ENCODE measurements at places on chromosomes 3 and 15.

- DNase-seq = no peak
Measured at GRCh38 chr15:47505712-47506328, 211.5 kb upstream of the SEMA6D start.

- DNase-seq = no peak
Measured at GRCh38 chr3:146065573-146066006, 95.4 kb downstream of the PLOD2 start.

GRCh38 chr3:185341616-185342458 is 21.1 kb upstream of the MAP3K13 start:
- DNase-seq = no peak

GRCh38 chr3:57777774-57778173 is 21.7 kb downstream of the SLMAP start:
- DNase-seq = no peak

DNA sequence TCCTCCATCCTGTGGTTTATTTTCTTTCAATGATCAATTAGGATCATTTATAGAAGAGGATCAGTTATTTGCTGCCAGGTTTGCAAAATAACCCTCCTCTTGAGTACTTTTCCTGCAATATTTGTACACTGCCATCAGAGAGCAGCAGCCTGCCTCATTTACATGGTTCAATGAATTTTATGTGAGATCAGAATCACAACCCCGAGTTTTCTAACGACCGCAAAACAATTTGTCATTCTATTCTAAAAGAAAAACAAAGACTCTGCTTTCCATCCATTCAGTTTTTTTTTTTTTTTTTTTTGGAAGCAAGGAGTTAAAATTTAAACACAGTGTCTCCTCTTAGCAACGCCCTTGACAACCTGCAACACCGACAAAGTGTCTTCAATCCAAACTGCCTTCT is 146.9 kb downstream of the RAB11A start:
- no peak for DNase-seq

DNA sequence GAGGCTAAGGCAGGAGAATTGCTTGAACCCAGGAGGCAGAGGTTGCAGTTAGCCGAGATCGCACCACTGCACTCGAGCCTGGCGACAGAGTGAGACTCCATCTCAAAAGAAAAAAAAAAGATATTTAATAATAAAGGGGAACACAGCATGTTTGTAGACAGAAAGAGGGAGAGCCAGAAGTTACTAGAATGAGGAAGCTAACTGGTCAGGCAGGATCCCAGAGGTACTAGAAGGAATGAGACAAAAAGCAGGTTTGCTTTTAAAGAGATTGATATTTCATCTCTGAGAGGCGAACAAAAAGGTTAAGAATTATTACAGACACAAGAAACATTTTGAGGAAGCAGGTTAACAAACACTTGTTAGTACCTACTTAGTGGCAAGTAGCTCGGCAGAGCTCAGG is 9.2 kb downstream of the CD200R1 start:
- no peak for DNase-seq

- DNase-seq = no peak
Measured at GRCh38 chr3:152126260-152126659, 142.5 kb upstream of the MBNL1 start.

DNA sequence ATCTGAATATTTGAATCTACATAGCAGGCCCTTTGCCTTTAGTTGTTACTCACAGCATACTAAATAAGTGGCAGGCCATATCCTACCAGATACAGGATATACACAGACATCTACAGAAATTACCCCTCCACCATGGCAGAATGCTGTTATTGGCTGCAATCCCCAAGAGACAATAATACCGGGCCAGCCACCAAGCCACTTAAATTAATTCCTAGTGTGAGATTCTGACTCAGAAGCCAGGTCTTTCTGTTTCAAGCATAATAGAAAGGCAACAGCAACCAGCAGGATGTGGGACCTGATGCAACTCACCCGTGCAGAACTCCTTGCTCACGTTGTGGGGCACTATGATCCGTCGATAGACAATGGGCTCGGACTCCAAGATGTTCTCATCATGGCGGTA is 39.8 kb downstream of the CLK3 start:
- no peak for DNase-seq

GRCh38 chr3:106208967-106209366 is 340.2 kb upstream of the CBLB start:
- DNase-seq = no peak

GRCh38 chr15:91988071-91988470 is 134.6 kb downstream of the SLCO3A1 start:
- no peak for DNase-seq

DNA sequence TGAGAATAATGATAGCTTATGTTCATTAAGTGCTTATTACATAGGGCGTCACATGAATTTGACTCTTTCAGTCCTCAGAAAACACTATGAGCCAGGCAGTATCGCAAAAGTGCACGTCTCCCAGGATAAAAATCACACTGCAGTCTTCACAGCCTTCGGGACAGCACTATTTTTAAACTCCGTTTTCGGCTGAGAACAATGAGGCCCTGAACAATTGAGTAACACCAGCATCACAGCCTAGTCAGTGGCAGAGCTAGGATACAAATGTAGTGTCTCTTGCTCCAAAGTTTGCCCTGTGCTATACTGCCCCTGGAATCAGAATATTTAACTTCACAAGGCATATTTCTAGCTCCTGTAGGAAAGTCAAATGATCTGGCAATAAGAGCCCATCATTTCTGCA is 852.1 kb upstream of the SEMA6D start:
- no peak for DNase-seq

DNA sequence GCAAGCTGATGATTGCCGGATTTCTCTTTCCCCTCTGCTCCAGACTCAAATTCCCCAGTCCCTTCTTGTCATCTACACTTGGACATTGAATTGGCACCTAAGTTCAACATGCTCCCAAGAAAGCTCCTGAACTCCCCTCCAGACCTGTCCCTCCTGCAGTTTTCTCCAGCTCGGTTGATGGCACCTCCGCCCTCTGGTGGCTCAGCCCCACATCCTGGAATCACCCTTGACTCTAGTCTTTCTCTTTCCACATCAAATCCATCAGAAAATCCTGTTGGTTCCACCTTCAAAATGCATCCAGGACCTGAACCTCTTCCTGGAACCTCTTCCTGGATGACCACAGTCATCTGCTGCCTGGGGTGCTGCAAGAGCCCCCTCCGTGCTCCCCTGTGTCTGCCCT is 60.1 kb downstream of the RASGRF1 start:
- no peak for DNase-seq

DNA sequence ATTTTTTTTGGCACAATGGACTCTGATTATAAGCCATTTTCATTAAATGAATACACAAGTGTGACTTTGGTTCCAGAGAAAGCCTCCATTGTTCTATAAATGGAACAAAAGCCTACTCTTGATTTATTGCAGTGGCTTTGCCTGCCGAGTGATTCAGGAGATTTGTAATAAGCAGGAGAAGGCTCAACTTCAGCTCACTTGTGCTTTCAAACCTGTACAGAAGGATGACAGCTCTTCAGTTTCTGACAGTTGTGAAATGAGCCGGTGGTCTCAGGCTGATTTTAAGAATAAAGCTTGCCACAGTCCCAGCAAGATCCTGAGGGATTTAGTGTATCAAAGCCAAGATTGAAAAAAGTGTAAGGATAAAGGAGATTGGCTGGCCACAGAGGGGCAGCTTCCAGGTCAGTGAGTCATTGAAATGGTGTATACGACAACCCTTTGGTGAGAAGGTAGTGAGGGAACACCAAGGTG is 438.8 kb upstream of the TGFBR2 start:
- DNase-seq = no peak

DNA sequence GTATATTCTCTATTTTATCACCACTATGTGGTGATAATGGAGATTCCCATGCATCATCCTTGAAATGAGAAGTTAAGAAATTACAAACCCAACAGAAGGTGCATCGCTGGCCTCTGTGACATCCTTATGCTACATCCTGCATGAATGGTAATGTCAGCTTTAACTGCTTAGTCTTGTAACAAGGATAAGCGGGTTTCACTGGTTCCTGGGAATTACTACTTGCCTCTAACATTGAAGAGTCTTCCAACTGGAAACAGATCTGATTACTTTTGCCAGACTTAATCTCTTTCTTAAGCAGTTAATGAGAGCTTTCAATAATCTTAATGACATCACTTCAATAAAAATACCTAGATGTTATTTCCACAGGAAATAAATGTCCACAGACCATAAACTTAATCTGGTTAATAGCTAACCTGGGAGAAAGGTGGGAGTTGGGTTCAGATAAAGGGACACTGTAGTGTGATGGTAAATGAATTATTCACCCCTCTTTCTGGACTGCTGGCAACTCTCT is 44.0 kb downstream of the FMN1 start:
- no peak for DNase-seq

DNA sequence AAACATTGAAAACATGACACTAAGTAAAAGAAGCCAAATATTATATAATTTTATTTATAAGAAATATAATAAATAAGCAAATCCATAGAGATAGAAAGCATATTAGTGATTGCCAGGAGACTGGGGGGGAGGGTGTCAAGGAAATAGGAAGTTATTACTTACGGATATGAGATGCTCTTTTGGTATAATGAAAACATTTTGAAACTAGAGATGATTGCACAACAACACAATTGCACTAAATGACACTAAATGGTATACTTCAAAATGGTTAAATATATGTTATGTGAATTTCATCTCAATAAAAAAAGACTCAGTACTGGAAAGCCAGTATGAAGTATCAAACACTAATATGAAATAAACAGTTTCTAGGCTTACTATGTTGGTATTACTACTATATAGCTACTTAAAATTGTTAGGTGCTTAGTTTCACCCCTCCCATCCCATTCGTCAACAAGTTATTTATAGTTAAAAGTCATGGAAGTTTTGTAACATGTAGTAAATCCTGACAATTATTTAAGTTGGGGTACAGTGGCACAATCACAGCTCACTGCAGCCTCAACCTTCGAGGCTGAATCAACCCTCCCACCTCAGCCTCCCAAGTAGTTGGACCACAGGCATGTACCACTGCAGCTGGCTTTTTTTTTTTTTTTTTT is 43.7 kb downstream of the STAG1 start:
- no peak for DNase-seq

- no peak for DNase-seq
Measured at GRCh38 chr3:76753599-76753998, 286.3 kb upstream of the ROBO2 start.

DNA sequence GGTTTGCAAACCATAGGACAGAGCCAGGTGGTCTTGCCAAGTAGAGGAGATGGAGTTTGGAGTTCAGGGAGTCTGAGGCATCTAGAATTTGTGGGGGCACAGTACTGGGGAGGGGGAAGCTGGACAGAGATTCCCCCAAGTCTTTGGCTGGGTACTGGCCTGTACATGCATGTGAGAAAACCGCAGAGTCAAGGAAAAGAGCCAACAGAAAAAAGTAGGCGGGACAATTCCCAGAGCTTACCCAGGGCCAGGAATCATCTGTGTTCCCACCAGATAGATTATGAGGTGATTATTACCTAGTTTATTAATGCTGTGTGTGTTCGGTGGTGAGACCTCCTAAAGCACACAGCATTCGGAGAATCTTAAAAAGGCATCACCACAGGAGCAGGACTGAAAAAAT is 11.3 kb downstream of the LYSMD4 start:
- no peak for DNase-seq

DNA sequence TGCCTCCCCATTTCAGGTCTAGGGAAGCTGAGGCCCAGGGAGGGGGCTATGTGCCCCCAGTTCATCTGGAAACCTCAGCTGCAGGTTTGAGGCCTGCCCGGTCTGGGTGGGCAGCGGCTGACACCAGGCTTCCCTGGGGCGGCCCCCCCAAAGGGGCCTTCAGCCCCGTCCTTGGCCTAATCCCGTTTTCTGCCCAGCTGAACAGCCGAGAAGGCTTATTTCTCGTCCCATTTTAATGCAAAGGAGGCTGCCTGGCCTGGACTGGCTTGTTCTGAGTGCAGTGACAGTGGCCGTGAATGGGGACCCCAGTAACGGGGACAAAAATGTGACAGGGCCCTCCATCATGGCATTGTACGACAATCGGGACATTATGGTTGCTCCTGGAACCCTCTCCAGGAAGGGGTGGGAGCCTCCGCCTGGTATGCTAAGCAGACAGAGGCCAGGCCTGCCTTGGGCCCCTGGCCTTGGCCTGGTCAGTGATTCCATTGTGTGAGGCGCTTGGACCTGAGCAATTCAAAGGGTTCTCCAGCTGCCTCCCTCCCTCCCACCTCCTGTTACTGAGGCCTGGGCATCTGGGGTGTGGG is 93.9 kb downstream of the WNT7A start:
- DNase-seq = no peak

GRCh38 chr15:90814191-90814821 is 54.1 kb upstream of the FURIN start:
- no peak for DNase-seq

DNA sequence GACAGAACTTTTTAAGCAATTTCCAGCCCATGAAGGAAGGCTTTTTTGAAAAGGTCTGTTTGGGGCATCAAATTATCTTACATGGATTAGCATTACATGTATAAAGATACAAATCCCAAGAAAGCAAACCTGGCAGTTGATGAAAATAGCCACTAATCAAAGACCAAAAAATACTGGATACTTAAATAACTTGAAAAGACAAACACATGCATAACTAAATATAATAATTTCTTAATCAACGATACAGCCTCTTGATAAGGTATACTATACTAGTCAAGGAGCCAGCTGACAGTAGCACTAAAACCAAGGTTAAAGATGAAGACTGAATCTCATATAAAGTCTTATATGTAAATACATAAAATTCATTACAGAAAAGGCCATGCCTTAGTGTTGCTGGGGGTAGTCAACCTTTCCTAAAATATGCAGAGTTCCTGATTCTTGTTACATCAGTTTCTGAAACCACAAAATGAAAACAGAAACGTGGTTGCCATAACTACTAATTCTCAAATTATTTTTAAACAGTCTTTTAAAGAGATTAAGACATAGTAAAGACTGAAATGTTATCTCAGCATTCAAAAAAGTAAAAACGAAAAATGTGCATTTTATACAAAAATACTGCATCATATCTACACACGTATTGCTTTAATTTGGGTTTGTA is 2.0 kb downstream of the ANKRD28 start:
- no peak for DNase-seq

DNA sequence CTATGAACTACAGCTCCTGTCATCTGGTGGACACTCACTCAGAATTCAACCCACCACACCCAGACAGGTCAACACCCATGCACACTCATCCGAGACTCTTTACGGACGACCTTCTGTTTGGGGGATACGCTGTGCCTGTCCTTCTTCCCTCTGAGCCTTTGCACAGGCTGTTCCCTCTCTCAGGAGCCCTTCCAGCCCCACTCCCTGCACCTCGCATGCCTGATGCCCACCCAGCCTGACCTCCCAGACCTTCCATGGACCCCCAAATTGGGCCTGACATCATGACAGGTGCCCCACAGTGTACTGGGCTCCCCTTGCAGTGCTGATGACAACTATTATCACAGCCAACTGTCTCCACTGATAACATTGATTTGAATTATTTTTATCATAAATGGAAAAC is 135.8 kb downstream of the NSMCE3 start:
- no peak for DNase-seq

DNA sequence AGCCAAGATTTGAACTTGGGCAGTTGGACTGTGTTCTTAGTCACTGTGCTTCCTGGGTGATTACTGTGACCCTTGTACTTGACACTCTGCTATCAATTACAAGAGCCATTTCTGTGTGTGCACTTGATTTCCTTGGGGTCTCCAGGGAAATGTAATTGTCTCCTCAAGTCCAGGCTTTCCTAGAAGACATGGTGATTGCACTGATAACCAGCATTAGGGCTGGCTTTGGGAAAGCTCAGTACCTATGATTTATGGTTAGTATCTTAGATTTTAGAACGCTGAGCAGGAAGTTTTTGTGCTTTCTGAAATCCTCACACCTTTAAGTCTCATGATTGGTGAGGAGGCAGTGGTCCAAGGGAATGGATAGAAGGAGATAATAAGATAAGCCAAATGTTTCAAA is 1.6 kb upstream of the CLDN11 start:
- no peak for DNase-seq

Data from activated CD4-positive, alpha-beta T cell treated with anti-CD3 and anti-CD28 coated beads, Interleukin-2, amount 50 U/mL, for 1 hour (primary cell).